ENCODE measurements at places on chromosomes 5 and 9. TPM values are rescaled to one million over a fixed set of nuclear protein-coding genes. Genes with fewer than 3 reads are reported as not detected.

The EIF4E1B gene
- not detected for total RNA-seq

The RGS7BP gene
- 8.9 TPM for total RNA-seq

The AGTPBP1 gene
- total RNA-seq: 48.0 TPM

The AQP3 gene
- total RNA-seq: 23.3 TPM

The INSYN2B gene
- 0.57 TPM for total RNA-seq

The CCL27 gene
- total RNA-seq: 0.46 TPM

The ATP6V1G1 gene
- total RNA-seq: 97.0 TPM

The GPX3 gene
- total RNA-seq: 1,359 TPM

The PPP6C gene
- 36.6 TPM for total RNA-seq

- no peak for DNase-seq
Measured at GRCh38 chr5:178466342-178466741, 123.9 kb downstream of the COL23A1 start.

DNA sequence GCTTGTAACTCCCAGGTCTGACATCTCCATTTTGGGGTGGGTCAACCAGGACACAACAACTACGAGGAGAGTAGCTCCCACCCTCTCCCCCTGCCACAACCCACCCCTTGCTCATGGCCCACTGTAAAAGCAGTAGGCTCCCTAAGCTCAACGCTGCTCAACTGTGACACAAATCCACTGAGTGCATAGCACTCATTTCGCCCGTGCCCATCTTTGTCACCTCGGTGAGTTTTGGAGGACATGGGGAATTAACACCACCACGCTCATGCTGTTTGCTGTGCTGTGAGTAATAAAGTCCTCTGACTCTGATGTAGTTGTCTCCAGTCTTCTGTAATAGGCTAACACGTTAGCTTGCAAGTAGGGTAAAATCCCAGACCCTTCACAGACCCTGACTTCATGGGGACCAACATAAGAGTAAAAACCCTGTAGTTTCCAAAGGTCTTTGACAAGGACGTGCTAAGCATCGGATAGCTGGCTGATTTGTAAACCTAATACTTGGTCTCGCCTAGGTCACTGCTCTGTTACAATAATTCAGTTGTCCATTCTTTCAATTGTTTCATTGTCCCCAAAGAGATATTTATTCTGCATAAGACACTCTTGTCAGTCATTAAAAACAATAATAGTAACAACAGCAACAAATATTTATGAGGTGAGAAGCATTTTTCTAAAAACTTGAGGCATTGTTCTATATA is 7.7 kb downstream of the PLGRKT start:
- no peak for DNase-seq

- no peak for DNase-seq
Measured at GRCh38 chr9:6562201-6562600, 83.3 kb downstream of the GLDC start.

- DNase-seq: no peak
Measured at GRCh38 chr5:167816354-167816753, 475.1 kb upstream of the WWC1 start.

DNA sequence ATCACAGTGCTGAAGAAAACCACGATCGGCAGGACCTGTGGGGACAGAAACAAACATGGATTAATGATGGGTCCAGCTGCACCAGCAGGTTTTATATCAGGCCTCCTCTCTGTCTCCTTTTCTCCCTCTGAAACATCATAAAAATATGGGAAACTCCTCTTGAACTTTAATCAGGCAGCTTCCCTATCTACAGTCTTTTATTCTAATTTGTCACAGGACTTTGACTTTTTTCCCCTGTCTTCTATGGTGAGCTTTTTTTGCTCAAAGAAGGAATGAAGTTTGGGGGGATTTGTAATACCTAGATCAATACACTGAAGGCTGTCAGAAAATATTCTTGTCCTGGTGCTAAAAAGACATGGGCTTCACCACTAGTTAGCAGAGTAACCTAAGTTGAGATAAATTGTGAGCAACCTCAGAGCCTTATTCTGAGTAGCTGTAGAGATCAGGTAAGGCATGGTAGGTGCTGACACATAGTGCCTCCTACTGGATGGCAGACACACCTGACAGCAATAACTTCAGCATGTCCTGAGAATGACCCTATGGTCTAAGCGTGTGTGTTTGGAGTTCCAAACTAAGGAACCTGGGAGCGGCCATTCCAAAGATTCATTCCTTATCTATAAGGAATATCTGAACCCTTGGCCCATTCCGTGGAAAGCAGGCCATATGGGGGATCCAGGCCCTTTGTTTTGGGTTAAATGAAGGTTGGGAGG is 46.2 kb downstream of the SLC28A3 start:
- no peak for DNase-seq

DNA sequence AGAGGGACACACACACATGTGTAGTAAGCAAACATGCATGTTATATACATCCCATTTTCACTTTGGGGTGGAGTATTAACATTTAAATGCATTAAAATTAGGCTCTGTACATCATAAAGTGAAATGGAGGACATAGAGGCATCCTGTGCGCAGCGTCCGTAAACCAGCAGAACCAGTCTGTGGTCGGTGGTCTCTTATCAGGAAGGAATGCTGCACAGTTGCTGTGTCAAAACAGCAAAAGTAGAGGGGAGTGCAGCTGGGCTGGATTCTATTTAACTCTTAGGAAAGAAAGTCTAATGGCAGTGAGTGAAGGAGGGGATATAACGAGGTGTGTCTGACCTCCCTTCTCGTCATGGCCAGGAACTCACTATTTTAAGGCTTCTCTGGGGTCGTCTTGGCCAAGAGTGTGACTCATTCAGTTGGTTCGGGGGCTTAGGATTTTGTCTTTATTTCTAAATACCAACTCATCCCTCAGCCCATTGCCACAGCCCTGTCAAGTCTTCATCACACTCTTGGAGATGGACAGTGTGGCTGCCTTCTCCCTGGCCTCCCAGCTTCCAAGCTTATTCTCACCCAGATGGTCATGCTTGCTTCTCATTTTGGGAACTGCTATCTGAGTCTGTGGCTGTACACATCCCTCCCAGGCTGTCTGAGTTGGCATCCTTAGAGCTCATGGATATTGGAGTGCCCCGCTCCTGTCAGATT is 20.1 kb upstream of the CXCL14 start:
- no peak for DNase-seq

DNA sequence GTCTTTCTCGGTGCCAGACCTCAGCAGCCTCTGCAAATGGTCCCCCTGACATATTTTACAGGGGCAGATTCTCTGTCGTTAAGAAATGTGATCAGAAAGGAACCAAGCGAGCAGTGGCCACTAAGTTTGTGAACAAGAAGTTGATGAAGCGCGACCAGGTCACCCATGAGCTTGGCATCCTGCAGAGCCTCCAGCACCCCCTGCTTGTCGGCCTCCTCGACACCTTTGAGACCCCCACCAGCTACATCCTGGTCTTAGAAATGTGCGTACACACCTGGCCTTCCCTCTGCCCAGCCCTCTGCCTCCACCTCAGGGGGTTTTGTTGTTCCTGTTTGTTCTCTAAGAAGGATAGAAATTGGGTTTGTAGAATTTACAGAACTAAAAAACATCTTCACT is 77.3 kb upstream of the OTULINL start:
- no peak for DNase-seq

- no peak for DNase-seq
Measured at GRCh38 chr9:19879062-19879461, 90.2 kb upstream of the SLC24A2 start.

DNA sequence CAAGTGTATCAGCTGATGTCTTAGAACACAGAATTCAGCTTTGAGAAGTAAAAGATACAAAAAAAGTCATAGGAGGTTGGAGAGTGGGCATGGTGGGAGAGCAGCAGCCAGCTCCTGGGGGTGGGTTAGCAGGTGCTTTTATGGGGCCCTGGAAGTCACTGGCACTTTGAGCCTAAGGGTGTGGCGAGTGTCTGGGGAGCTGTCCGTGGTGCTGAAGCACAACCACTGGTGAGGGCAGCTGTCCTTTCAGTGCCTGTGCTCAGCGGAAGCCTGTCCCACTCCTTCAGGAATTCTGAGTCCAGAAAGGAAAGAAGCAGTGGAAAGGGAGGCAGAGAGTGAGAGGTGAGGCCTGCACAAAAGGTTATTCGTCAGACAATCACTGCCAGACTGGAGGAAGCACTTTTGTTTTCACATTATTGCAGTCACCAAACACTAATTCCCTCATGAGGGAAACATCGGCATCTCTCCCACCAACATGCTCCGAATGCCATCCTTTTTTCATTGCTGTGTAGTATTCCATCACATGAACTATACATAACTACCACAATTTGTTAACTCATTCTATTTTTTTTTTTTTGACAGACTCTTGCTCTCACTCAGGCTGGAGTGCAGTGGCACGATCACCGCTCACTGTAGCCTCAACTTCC is 59.4 kb upstream of the RAPGEF1 start:
- peak; percentile 79 for DNase-seq

- DNase-seq: peak; percentile 64
Measured at GRCh38 chr9:27351438-27351837, 54.5 kb upstream of the EQTN start.

DNA sequence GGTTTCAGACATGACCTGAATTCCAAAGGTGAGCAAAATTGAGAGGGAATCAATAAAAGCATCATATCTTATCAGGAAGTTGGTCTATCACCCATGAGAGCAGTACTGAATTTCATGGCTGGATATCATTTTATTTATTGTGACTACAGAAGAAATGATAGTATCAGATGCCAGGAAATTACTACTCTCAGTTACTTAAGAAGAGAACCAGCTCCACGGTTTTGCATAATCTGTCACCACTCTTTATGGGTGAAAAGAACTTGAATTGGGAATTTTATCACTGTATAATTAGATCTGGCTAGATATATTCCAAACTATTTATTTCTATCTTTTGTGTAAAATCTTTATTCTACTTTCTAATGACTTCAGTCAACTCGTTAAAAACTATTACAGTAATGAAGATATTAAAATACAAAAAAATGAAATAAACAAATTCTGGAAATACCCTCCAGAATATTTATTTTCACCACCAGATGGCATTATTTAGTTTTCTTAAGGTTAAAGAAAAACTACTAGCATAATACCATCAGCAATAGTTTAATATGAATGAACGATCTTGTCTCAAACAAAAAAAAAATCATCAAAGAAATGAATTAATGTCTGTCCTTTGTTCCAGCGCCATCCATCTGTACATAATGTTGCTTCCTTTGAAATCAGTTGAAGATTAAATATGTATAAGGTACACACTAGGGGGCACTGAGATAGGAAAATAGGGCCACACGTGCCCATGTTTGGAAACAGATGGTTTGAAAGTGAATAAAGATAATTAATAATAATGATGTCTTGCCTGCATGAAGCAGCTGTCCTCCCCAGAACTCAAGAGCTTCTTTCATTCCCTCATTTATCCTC is 84.7 kb upstream of the SLCO6A1 start:
- no peak for DNase-seq

DNA sequence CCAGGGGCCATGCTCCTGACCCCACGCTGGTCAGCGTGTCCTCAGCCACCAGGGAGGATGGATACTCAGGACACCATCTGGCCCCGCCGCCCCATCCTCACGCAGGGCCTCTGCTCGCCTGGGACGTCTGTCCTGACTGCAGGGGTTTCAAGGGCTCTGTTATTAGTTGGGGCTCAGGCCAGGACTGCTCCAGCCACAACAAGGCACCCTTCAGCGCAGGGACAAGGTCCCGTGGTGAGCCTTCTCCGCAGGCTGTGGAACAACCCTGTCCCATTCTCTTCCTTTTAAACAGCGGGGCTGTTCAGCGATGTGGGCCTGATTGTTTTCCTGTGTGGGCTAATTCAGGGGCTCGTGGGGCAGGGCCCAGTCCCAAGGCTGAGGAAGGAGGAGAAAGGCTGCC is 61.6 kb downstream of the SEMA4D start:
- DNase-seq: no peak

DNA sequence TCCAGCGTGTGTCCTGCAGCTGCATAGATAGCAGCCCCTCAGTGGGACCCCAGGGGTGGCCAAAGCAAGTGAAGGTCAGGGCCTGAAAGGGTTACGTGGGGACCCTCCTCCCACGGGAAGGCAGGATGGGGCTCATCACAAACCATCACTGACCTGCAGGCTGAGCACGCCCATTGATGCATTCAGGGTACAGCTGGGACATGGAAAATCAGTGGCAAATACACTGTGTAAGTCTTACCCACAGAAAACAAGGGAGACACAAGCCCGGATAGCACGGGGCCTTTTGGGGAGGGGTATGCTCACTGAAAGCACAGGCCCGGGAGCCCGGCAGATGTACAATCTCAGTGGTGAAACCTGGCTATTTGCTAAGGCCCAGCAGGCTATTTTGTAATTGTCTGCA is 49.1 kb downstream of the SEMA4D start:
- no peak for DNase-seq

DNA sequence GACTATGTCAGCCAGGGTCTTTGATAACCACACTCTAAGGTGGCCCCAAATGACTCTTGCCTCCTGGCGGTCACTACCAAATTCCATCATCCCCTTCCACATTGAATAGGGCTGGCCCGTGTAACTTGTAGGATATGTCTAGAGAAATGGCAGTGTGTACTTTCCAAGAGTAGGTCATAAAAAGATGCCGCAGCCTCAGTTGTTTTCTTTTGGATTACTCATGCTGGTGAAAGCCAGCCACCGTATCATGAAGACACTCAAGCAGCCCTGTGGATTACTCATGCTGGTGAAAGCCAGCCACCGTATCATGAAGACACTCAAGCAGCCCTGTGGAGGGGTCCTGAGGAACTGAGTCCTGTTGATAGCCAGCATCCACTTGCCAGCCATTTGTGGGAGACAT is 172.0 kb upstream of the TBC1D2 start:
- no peak for DNase-seq

GRCh38 chr9:5893134-5893505 is 2.4 kb downstream of the MLANA start:
- no peak for DNase-seq

- DNase-seq: no peak
Measured at GRCh38 chr5:156947925-156948324, 15.1 kb downstream of the TIMD4 start.

DNA sequence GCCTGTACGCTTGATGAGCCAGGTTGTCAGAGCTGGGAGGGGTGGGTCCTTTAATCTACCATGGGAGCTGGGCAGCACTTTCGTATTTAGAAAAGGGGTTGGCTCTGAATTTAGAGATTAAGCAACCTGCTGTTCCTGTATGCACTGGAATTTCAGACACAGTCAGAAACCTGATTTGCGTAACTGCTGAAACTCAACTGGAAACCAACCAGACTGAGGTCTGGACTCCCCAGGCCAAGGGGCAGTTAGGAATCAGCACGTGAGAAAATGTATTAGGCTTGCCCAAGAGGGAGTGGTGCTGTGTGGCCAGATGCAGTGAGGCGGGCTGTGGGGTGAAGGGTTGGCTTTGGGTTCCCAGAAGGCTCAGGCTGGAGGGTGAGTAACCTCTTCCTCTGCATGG is 235.0 kb downstream of the GOLPH3 start:
- no peak for DNase-seq

Data from right cardiac atrium (tissue), 5 donors.